ENCODE measurements at places on chromosomes 7 and 10.

DNA sequence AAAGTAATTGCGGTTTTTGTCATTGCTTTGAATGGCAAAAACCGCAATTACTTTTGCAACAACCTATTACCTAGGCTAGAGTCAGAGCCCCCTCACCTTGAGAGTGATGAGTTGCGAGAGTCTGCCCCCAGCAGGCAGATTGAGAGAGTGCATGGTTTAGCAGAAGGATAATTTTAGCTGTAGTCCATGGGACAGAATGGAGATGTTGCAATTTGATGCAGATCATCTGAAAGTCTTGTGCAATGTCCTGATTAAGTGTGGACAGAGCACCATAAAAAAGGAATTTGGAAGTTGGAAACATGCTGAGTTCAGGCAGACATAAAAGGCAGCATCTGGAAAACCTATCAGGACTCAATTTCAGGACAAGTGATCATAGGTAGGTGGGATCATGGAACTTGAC, 48.7 kb downstream of the GPR141 start:
- no peak overlapping the region for H3K4me3 ChIP-seq
- no peak overlapping the region for H3K27ac ChIP-seq
- H3K36me3 ChIP-seq: no peaks in the 10 kb centered on the region
- H3K4me1 ChIP-seq: peaks cover 15% of the 10 kb centered on the region
- no peak for DNase-seq
- peaks cover 8% of the 10 kb centered on the region for H3K27me3 ChIP-seq

DNA sequence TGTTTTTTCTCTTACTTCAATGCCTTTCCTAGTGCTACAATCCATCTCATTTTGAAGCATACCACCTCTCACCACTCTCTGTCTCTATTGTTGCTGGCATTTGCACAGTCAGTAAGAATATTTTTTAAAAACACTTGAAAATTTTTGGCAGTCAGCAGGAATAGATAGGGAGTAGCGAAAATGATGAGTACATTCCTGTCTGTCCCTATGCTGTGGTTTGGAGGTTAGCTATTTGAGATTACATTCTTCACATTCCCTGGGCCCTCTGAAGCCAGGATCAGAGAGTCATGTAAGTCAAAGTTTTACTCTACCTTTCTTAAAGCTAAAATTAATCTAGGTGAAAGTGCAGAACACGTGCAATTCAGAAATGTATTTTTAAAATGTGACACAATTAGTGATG, 53.0 kb upstream of the MAGI2 start:
- no peaks in the 10 kb centered on the region for H3K4me1 ChIP-seq
- peaks cover 4% of the 10 kb centered on the region for H3K27me3 ChIP-seq
- DNase-seq: no peak
- no peak overlapping the region for H3K27ac ChIP-seq
- no peaks in the 10 kb centered on the region for H3K36me3 ChIP-seq
- H3K4me3 ChIP-seq: no peak overlapping the region

DNA sequence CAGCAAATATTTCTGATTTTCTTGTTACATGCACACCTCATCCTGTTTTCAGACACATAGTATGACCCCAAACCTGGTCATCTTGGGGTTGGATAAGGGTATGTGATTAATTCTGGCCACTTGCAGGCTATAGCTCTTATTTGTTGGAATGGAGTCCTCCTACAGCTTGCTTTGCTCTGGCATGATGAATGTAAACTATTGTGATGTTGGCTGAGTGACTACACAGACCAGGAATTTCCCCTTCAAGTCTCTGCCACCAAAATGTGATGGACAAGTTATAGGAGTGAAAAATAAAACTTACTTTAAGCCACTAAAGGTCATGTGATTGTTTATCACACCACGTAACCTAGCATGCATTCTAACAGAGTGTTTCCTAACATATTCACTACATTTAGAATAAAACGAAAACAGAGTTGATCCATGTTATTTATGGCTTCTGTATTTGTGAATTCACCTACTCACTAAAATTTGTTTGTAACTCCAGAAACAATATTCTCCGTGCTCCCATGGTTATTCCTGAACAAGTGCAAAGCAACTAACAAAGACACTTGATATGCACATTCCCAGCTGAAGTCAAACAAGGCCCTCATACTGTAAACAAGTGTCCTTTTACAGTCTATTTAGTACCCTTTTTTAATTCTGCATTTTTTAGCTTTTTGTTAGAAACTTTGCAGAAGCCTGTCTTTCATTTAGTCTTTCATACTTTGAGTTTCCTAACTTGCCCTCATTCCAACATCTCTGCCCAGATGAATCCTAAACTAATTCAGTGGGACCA, 599.2 kb upstream of the PCDH15 start:
- no peak for DNase-seq
- no peaks in the 10 kb centered on the region for H3K36me3 ChIP-seq
- no peak overlapping the region for H3K4me3 ChIP-seq
- H3K27ac ChIP-seq: no peak overlapping the region
- no peaks in the 10 kb centered on the region for H3K27me3 ChIP-seq
- no peaks in the 10 kb centered on the region for H3K4me1 ChIP-seq

DNA sequence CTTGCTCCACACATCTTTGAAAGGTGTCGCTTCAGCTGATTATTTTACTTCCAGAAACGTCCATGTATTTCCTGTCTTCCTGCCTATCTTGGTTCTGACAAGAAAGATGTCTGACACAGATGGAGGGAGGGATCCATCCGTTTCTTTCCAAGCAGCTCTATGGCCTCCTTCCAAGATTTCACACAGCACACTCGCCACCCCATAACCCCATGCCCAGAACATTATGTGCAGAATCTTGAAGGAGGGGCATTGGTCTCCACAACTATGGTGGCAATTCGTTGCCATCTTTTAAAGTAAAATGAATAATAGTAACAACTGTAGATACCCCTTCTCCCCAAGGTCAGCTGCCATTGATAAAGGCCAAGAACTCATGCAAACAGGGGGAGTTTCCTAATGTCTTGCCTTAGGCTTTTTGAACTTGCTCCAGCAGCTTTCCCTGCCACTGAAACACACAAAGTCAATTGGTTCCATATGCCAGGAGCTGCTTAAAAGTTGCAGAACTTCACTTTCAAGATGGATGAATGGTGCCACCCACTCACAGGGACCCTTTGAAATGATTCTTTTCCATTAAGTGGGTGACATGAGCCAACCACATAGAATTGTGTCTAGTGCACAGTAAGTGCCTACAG, 60.0 kb downstream of the VSTM4 start:
- DNase-seq: no peak
- peaks cover 16% of the 10 kb centered on the region for H3K27me3 ChIP-seq
- H3K36me3 ChIP-seq: no peaks in the 10 kb centered on the region
- H3K4me1 ChIP-seq: no peaks in the 10 kb centered on the region
- no peak overlapping the region for H3K4me3 ChIP-seq

- no peak overlapping the region for H3K27ac ChIP-seq
- peaks cover 6% of the 10 kb centered on the region for H3K27me3 ChIP-seq
- DNase-seq: no peak
- H3K4me1 ChIP-seq: peaks cover 3% of the 10 kb centered on the region
Measured at GRCh38 chr7:47778153-47778661, 170.1 kb downstream of the PKD1L1 start.

DNA sequence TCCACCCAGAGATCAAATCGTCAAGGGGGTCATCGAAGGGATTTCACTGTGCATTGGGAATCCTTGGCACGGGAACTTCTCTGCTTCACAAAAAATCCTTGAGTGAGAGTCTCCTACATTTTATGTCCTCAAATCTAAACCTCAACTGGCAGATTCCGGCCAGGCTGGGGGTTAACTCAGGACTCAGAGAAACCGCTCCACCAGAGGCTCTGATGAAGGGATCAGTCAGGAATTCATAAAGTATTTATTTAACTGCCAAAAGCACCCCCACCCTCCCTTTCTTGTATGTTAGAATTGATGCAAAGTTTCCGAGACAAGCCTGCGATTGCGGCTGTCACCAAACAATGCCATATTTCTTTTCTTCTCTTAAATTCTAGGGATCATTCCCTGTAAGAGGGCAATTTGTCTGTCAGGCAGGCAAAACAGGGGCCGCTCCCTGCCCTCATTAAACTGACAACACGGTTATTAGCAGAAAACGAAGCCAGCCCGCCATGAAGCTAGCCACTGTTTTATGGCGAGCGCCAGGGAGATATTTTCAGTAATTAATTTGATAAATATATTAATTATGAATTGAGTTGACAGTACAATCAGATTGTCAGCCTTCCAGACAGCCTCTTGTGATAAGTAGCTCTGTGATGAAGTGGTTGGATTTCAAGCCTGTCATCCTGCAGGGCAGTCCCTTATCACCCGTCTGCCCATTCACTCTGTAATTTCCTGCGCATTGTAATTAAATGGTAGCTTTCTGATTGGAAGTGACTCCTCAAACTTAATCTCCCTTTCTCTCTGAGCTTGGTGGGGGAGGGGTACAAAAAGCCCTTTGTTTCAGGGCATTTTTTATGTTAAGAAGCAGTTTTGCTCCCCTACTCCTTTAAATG, 153.0 kb upstream of the GPR26 start:
- no peak overlapping the region for H3K4me3 ChIP-seq
- H3K27me3 ChIP-seq: peaks cover 5% of the 10 kb centered on the region
- no peak overlapping the region for H3K27ac ChIP-seq
- no peak for DNase-seq
- no peaks in the 10 kb centered on the region for H3K4me1 ChIP-seq

DNA sequence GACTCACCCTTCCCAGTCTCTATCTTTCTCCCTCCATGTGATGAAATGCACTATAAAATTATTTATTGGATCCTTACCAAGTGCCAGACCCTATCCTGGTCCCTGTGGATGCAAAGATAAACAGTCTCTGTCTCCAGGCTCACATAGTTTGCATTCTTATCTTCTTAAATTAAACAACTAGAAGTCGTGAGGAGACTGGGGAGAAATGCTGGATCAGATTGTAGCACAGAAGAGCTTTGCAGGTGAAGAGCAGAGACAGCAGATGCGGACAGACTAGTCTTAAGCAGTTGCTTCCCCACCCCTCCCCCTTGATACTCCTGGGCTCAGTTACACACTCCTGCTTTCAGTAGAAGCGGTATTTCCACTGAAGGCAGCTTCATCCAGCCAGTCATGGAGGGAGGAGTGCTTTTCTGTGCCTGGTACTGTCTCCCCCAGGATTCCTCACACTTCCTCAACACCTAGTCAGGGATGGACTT, 20.8 kb upstream of the CDK1 start:
- no peak overlapping the region for H3K4me3 ChIP-seq
- peaks cover 12% of the 10 kb centered on the region for H3K27me3 ChIP-seq
- no peak overlapping the region for H3K27ac ChIP-seq
- no peaks in the 10 kb centered on the region for H3K4me1 ChIP-seq
- no peaks in the 10 kb centered on the region for H3K36me3 ChIP-seq
- DNase-seq: no peak

GRCh38 chr7:159211540-159212182, 67.0 kb upstream of the VIPR2 start:
- peaks cover 4% of the 10 kb centered on the region for H3K4me1 ChIP-seq
- no peak overlapping the region for H3K4me3 ChIP-seq
- peaks cover under 1% of the 10 kb centered on the region for H3K27me3 ChIP-seq
- H3K27ac ChIP-seq: no peak overlapping the region
- no peaks in the 10 kb centered on the region for H3K36me3 ChIP-seq
- no peak for DNase-seq

DNA sequence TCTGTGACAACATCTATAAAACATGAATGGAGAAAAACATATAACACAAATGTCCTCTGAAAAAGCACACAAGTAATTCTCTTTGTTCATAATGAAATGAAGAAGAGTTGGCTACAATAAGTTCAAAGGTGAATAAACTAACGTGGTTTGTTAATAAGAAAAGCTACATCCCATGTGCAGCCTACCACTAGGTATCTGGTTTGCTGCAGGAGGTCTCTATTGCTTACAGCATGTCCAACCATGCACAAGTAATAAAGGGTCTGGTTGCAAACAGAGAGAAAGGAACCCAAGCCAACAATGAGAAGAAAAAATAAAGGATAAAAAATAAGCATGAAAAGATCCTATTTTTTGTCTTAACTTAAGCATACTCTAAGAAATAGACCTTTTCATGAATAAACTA, 139.2 kb downstream of the CHCHD3 start:
- DNase-seq: no peak
- no peak overlapping the region for H3K27ac ChIP-seq
- no peaks in the 10 kb centered on the region for H3K4me1 ChIP-seq
